Motor neuron (in vitro differentiated cells): ENCODE measurements at places on chromosomes 4 and X. TPM values are rescaled to one million over a fixed set of nuclear protein-coding genes. Genes with fewer than 3 reads are reported as not detected.

DNA sequence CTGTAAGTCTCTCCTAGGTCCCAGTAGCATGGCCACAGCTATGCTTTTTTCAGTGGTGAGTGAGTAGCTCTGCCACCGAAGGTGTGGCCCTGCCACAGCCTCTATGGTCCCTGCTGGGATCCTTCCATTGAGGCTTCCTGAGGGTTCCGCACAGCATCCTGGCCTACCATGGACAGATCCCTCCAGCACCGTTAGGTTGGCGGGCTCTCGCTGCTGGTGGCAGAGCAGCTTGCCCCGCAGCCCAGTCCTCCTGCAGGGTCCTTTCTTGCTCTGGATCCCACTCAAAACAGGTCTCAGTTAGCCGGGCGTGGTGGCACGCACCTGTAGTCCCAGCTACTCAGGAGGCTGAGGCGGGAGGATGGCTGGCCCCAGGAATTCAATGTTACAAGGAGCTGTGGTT, 2.4 kb upstream of the PDZD4 start:
- ATAC-seq = no peak

ESX1 gene
- total RNA-seq = 3.5 and 9.0 TPM in 2 replicates

TIGD4 gene
- total RNA-seq = 3.1 and 3.4 TPM in 2 replicates

- peak; percentile 41 for ATAC-seq
These were observed 691 bp upstream of the USP46 start for GRCh38 chr4:52659722-52660261.
